ENCODE measurements at places on chromosomes 7 and 10.
A peak's percentile ranks its signal among the peaks of the same experiment; 100 is the strongest.

DNA sequence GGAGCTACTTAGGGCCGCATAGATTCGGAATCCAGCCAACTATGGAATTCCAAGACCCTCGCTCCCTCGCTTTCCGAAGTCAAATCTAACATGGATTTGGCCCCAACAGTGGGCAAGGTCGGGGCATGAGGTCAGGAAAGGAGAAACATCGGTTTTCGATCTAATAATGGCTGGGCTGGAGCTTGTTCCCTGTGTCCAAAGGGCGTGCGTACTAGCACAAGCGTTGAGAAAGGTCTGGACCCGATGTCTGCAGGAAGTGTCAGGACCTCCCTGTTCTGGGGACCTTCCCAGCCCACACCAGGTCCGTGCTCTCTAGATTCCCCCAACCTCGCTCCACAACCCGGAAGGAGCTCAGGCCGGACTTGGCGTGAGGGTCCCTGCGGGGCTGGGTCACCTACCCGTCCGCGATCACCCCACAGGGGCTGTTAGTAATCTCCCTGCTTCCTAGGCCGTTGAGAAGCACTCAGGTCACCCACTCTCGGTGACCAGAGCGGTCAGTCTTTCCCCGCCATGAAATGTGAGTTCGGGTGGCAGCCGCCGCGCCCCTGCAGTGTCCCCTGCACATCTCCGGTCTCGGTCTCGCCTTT lies 4.8 kb downstream of the FEZF1 start:
- no peak for DNase-seq

- DNase-seq = no peak
Observed at GRCh38 chr10:110036640-110037039, 28.9 kb downstream of the ADD3 start.

DNA sequence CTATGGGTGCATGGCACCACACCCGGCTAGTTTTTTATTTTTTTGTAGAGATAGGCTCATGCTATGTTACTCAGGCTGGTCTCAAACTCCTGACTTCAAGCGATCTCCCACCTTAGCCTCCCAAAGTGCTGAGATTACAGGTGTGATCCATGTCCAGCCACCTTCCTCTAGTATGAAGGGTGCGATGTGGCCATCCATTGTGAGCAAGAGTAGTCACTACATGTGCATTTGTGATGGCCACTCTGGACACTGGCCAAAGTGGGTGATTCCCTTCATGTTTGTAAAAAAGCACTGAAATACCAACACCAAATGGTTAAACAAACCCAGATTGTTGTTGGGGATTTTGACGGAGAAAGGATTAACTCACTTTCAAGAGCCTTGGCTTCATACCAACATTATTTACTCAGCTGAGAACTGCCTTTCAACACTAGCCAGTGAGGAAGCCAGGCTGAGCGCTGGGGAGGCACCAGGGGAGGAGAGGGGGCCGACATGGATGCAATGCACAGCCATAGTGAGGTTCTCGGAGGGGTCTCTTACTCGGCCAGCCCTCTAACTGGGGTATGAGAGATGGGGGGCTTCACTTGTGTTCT lies 198.1 kb upstream of the LYZL2 start:
- no peak for DNase-seq

GRCh38 chr7:39709768-39710311 lies 86.5 kb downstream of the RALA start:
- DNase-seq = no peak

DNA sequence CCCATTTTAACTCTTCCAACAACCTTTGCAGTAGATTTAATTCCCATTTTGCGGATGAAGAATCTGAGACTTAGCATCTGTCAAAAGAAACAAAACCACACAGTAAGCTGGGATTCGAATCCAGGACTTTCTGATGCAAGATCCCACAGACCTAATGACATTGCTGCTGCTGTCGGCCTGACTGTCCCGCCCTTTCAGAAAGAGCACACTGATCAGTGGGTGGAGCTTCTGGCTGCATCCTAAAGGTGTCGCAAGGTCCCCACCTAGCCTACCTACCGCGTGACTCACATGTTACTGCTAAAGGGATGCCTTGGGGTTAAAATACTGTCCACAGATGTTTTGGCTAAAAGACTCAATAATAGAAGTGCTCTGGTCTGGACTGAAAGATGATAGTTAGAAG lies 134.7 kb downstream of the EMX2 start:
- DNase-seq = no peak

DNA sequence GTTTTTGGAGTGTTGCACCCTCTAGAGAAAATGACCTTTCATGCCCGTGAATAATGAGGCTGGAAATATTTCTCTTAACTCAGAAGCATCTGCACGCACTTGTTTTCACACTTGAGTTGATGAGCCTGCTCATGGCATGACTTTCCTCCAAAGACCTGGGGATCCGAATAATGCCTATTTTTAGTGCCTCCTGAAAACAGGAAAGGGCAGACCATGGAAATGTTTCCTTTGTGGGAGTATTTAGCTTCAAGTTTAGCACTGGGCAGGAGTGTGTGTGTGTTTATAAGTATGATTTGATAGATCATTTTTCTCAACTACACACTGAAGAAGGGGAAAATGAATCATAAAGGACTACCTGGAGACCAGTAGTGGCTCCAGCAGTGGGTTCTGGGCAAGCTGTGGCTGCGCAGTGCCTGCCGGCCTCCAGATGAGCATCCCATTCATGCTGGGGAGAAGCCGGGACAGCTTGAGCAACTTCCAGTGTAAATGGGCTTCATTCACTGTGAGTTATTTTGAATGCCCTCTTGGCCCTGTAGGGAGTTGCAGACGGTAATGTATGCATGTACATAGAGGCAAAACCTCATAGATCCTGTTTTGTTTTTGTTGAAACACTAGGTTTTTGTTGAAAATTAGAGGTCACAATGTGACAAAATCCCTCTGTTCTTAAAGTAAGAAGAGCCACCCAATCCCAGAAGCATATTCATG lies 117.8 kb upstream of the INSYN2A start:
- DNase-seq = no peak

GRCh38 chr10:118259288-118259906 lies 82.7 kb downstream of the FAM204A start:
- DNase-seq = peak; percentile 13

- DNase-seq = no peak
Observed at GRCh38 chr10:34080485-34081346, 734.4 kb downstream of the PARD3 start.

DNA sequence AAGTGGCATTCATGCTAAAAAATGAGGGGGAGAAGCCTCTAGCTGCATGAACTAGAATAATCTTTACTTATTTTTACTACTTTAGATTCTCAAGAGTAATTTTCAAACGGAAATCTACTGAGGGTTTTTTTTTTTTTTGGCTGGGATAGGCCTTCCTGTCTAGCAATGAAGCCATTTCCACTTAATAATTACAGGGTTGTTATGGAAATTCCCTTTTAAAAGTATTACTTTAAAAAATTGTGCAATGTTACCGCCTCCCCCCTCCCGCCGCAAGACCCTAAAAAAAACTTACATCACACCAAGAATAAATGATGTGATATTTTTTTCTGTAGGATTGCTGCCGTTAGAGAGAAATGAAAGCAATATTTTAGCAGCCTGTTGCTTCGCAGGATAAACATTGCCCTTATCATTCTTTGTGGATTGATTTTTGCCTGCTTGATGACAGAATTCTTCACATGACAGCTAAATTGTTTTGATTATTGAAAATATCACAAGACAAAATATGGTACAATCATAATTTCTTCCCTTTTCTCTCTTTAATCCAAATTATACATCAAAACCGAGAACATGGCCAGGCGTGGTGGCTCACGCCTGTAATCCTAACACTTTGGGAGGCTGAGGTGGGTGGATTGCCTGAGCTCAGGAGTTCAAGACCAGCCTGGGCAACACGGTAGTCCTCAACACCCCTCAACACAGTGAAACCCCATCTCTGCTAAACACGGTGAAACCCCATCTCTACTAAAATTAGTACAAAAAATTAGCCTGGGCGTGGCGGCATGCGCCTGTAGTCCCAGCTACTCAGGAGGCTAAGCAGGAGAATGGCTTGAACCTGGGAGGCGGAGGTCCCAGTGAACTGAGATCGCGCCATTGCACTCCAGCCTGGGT lies 32.8 kb downstream of the ARL4A start:
- no peak for DNase-seq

GRCh38 chr7:121083138-121083789 lies 94.8 kb downstream of the CPED1 start:
- no peak for DNase-seq

GRCh38 chr7:44045226-44046014 lies 918 bp downstream of the DBNL start:
- DNase-seq = no peak

GRCh38 chr7:90178679-90179278 lies 24.5 kb downstream of the STEAP1 start:
- DNase-seq = no peak

DNA sequence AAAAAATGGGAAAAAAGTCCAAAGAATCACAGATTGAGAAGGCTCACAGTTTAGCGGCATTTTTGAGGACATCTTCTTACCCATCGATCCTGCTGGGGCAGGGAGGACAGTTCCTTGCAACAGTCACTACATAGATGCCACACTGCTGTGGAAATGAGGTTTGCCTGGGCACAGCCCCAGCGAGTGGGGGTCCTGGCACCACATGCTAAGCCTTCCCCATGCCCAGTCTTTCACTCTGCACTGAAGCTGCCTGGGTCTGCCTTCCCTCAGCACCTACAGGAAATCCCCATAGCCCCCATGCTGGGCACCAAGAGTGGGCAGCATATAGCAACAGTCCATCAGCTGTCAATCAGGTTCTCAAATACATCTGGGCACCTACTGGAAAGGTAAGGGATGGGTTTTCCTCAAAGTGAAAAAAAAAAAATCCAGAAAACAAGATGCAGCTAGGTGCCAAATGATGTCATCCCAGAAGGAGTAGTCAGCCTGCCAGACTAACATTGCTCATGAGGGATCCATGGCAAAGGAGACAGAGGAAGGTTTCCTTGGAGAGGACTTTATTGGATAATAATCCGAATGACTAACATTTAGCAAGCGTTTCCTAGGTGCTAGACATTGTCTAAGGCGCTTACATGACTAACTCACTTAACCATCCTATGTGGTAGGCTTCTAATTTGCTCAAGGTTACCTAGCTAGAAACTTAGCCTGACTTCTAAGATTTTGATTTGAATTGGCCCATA lies 125.7 kb upstream of the CXCL12 start:
- no peak for DNase-seq

DNA sequence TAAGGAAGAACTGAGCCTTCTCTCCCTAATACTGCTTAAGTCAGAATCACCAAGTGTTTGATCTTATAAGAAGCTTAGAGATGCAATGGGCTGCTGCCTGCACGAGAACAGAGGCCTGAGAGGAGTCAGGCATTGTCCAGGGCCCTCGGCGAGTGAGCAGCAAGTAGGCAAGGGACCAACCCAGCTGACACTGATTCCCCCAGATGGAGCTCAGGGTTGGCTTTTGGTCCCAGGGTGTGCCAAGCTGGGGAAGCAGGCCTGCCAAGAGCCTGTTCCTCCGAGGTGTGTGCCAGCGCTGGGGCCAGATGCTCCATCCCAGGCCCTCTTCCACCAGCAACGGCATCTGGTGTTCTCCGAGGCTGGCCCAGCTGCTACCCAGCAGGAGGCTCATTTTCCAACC lies 222.0 kb upstream of the ZMIZ1 start:
- DNase-seq = no peak

- no peak for DNase-seq
Observed at GRCh38 chr7:114823290-114823689, 98.6 kb upstream of the MDFIC start.

DNA sequence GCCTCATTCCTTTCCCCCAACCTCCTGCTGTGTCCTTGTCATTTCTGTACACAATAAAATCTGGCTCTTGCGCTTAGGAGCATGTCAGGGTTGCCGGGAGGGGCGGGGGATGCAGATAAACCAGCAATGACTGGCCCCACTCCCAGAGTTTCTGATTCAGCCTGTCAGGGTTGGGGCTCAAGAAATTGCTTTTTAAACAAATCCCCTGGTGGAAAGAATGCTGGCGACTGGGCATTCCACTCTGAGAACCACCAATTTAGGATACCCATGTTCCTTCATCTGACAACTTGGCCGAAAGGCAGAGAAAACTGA lies 376.4 kb downstream of the TCERG1L start:
- no peak for DNase-seq

GRCh38 chr7:158127241-158127640 lies 460.4 kb downstream of the PTPRN2 start:
- no peak for DNase-seq

- no peak for DNase-seq
Observed at GRCh38 chr7:22210355-22210754, 146.6 kb downstream of the RAPGEF5 start.

GRCh38 chr10:113585949-113586348 lies 33.1 kb downstream of the HABP2 start:
- no peak for DNase-seq

GRCh38 chr10:83607959-83608745 lies 531.2 kb upstream of the GHITM start:
- no peak for DNase-seq

- DNase-seq = no peak
Observed at GRCh38 chr10:66209025-66209424, 716.8 kb upstream of the LRRTM3 start.
